ENCODE measurements at places on chromosomes 4 and X.
A peak's percentile ranks its signal among the peaks of the same experiment; 100 is the strongest.

GRCh38 chrX:63428348-63428747, 77.2 kb upstream of the SPIN4 start:
- DNase-seq, result no peak

DNA sequence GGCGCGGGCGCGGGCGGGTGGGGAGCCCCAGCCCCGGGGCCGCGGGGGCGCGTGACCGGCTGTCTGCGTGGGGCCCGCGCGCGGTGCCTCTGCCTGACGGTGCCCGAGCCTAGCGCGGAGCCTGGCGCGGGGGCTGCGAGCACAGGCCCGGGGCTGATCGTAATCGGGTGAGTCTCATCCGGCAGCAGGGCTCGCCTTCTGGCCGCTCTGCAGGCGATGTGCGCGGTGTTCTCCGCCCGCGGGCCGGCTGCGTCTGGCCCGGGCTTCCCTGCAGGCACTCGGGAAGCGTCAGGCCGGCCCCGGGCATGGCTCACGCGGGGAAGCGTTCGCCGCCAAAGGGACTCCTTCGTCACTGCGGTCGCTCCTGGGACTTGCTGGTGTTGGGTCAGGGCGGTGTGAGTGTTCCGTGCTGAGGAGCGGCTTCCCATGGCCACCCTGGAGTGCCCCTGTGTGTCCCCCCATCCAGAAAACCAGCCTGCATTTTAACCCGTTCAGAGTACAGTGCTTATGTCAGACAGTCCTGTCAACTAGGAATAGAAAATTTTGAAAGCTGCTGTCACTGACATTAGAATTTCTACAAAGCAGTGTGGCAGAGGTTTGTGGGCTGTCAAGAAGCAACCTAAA, 40.6 kb downstream of the FAM149A start:
- no peak for DNase-seq

- no peak for DNase-seq
These were observed 49.2 kb downstream of the MFAP3L start for GRCh38 chr4:169976951-169977350.

DNA sequence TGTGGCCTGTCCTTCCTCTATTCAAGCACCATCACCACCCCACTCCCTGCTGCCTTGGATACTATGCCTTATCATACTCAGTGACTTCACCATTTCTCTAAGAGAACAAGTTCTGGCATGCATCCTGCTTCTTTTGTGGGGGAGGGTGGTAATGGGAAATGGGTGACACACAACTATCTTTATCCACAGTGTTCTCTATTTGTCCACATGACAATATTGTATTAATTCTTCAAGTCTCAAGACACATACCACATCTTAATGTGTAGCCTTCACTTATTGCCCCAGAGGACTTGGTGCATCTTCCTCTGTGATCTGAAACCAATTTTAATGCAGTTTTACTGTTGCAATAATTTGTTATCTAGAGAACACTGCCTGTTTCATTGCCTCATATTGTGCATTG, 29.3 kb upstream of the UGT2B7 start:
- no peak for DNase-seq

DNA sequence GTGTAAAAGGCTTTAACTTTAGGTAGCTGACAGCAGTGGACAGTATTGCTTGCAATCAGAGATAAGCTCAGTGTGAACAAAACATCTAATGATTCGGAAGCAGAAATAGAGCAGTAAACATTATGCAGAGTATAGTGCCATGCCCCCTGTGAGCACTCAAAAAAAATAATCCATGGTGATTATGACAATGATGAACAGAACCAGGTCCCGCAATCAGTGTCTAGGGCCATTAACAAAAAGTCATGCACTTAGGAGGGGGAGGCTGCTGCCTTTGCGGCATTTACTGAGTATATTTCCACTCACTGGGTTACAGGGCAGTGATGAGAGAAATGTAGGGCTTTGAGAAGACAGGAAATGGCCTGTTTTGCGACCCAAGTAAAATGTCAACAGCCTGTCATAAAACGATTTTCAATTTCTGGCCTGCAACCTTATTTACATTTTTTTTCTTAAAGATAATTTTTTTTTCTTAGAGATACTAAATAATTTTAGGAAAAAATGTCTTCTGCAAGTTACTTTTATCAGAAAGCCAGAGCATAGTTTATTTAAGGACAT, 27.3 kb upstream of the NEIL3 start:
- DNase-seq, result no peak

DNA sequence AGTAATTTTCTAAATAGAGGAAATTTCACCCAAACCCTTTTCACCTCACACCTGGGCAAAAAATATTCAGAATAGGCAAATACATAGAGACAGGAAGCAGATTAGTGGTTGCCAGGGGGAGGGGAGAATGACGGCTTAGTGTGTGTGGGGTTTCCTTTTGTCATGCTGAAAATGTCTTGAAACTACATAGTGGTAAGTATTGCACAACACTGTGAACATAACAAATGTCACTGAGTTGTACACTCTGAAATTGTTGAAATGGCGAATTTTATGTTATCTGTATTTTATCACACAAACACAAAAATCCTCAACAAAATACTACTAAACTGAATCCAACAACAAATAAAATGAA, 60.7 kb upstream of the PLAC1 start:
- peak; percentile 7 for DNase-seq

- no peak for DNase-seq
These were observed 1454.5 kb upstream of the TENM3 start for GRCh38 chr4:180788729-180789128.

DNA sequence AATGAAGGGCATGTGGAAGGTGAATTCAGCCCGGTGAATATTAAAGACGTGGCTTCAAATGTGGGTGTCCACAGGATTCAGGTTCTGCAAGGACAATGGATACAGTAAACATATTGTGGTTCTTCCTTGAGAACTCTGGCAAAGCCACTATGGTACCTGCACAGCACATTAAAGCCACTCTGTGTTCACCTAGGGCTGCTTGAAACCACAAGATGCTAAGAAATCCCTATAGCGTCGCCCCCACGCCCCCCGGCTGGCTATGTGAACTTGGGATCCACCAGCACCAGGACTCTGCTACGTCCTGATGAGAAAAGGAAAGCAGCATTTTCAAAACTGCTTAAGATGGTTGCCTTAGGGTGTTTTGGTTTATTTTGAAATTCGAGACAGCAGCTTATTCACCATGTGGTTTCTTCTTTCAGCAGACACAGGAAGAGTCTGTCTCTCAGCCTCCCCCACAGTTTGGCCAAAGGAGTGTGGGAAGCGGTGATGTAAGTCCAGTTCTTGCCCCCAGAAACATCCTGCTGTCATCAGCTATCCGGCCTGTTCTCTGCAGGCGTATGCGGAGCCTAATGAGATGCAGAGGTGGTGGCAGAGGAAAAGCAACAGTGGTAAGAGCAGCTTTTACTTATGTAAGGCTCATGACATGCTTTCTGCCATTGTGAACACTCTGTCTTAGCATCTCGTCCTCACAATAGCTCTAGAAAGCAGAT, 111.5 kb downstream of the AFAP1 start:
- peak; percentile 36 for DNase-seq

Data from stimulated activated CD8-positive, alpha-beta memory T cell treated with anti-CD3 and anti-CD28 coated beads, Interleukin-7, amount 100 ng/mL, for 48 hours (primary cell).